ENCODE measurements at places on chromosomes 16 and 17. TPM values are rescaled to one million over a fixed set of nuclear protein-coding genes. Genes with fewer than 3 reads are reported as not detected.

AGRP gene
- total RNA-seq, result not detected

NEUROD2 gene
- total RNA-seq, result not detected

CBLN1 gene
- total RNA-seq, result 8.8 TPM

SAT2 gene
- 30.9 TPM for total RNA-seq

KCNG4 gene
- not detected for total RNA-seq

CCL17 gene
- total RNA-seq, result not detected

SPN gene
- 1.1 TPM for total RNA-seq

CACNG3 gene
- not detected for total RNA-seq

KLHL10 gene
- total RNA-seq, result not detected

KRT39 gene
- not detected for total RNA-seq

TCF25 gene
- total RNA-seq, result 166 TPM

ELMO3 gene
- total RNA-seq, result 1.4 TPM

KIF18B gene
- total RNA-seq, result not detected

PSMC3IP gene
- 6.6 TPM for total RNA-seq

OR1A1 gene
- total RNA-seq, result not detected

LITAF gene
- total RNA-seq, result 146 TPM

KRT9 gene
- total RNA-seq, result not detected

MT1G gene
- total RNA-seq, result not detected

FAM117A gene
- total RNA-seq, result 12.1 TPM

Measured in thoracic aorta (tissue), 2 donors.